C1 segment of cervical spinal cord (tissue), 14 donors: ENCODE measurements at places on chromosomes 11 and 22.

DNA sequence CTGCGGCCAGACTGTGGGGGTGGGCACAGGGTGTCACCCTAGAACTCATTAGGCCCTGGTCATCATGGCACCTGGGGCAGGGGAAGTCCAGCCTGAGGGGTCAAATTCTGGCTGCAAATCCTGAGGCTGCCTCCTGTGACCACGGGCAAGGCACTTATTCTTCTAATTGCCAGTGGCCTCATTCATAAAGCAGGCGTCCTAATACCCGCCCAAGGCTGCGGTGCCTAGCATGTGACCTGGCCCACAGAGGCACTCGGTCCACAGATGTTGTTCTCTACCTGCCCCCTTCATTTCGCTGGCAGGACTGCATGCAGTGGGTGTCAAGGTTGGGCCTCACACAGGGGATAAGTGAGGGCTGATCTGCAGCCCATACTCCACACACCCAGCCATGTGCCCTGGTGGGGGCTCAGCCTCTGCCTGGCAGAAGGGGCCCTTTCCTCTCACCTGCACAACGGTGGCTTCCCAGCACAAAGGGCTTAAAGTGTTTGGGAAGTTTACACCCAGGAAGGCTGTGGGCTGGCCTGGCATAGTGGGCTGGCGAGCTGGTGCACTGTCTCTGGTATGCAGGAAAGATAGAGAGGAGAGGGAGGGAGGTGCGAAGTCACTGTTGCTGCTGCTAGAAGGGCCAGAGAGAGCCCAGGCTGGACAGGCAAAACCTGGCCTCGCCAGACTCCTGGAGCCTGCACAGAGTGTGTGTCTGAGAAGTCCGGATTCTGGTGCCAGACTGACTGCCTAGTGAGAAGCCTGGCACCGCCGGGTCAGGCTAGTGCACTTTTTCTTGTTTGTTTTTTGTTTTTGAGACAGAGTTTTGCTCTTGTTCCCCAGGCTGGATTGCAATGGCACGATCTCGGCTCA is 3.2 kb downstream of the MPST start:
- DNase-seq: peak; percentile 12

- no peak for DNase-seq
Measured at GRCh38 chr11:88404391-88404790, 66.9 kb upstream of the CTSC start.

GRCh38 chr22:34851918-34852662 is 213.9 kb upstream of the ISX start:
- DNase-seq: no peak

GRCh38 chr22:17431179-17431578 is 61.9 kb downstream of the CECR2 start:
- no peak for DNase-seq

GRCh38 chr11:130389335-130389935 is 39.0 kb downstream of the ADAMTS8 start:
- DNase-seq: no peak

GRCh38 chr11:108697872-108698473 is 33.1 kb downstream of the DDX10 start:
- no peak for DNase-seq

GRCh38 chr22:43253839-43254238 is 66.9 kb upstream of the TTLL12 start:
- DNase-seq: no peak

- DNase-seq: no peak
Measured at GRCh38 chr11:57785072-57785471, 23.5 kb downstream of the CTNND1 start.

DNA sequence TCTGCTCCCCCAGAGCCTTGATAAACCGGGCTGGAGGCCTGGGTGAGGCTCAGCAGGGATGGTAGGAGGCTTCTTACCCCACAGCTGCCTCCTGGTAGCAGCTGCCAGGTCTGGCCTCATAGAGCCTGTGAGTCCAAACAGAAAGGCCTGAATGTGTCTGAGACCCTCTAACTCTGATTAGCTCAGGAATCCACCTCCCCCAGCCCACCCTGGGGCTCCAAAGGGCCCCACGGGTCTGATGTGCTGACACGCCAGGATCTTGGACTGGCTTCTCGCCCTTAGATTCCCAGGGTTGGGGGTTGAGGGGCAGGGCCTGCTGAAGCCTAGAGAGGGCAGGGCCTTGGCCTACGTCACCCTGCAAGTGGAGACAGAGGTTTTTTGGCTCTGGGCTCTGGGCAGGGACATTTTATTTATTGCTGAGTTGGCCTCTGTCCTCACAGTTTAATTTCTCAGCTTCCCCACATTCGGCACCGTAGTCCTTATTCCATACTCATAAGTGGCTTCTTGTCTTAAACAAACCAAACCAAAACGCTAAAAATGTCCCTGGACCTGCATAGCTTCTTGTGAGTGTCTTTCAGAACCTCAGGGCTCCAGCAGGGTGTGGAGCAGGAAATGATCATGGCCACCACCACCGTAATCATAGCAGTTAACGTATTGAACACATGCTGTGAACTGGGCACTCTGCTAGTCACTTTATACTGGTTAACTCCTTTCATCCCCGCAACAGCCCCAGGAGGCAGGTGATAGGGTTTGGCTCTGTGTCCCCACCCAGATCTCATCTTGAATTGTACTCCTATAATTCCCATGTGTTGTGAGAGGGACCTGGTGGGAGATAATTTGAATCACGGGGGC is 25.1 kb downstream of the KIAA1671 start:
- no peak for DNase-seq

DNA sequence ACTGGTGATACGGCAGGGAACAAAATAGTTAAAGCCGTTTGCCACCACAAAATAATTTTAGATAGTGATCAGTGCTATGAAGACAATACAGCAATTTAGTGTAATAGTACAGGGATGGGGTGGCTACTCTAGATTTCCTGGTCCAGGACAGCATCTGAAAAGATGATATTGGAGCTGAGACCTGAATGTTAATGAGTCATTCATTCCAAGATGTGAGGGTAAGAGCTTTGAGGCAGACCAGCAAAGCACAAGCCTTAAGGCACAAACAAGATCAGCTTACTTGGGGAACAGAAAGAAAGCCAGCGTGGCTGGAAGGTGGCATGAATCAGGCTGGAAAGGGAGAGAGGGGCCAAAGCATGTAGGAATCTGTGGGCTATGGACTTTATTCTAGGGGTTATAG is 132.3 kb downstream of the TRIM44 start:
- DNase-seq: no peak

GRCh38 chr11:3707176-3707575 is 36.0 kb upstream of the CHRNA10 start:
- DNase-seq: no peak

DNA sequence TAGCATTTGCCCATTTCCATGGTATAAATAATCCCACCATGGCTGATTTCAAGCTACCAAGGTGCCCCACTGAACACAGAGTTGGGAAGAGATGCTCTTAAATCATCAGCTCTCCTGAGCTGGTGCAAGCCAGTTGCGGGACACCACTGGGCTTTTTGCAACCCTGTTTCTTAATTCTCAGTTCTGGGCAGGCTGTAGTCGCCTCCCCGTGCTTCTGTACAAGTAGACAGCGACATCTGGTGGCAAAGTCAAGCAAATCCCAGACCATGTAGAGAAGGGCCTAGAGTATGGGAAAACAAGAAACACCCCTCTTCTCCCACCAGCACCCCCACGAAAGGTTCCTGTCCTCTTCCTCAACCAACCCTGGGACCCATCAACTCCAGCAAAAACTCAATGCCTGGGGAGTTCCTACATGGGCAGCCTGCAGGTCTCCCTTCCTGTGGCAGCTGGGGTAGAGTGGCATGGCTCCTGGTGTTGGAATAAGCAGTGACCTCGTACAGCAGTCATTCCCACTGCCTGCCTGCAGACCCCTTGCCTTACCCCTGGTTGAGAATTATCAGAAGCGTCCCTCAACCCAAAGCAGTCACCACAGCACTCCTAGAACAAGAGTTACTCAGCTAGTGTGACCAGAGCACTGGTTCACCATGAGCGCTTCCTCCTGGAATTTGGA is 68.4 kb downstream of the IGLL5 start:
- no peak for DNase-seq

- DNase-seq: no peak
Measured at GRCh38 chr11:97269527-97269926, 879.7 kb downstream of the JRKL start.

GRCh38 chr11:78109081-78110015 is 29.7 kb upstream of the NDUFC2 start:
- no peak for DNase-seq

DNA sequence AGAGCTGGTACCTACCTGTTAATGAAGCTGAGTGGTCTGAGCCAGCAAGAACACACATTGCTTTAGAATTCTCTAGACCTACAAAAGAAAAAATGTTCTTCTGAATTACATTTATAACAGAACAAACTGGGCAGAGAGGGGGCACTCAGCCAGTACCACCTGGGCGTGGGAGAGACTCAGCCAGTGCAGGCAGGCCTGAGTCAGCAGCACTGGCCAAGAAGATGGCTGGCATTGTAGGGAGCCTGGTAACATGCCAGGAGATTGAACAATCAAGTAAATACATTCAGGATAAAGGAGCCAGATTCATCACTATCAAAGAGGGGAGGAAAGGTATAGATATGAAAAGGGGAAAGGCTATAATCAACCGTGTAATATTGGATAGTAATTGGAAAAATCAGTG is 19.9 kb downstream of the SERGEF start:
- no peak for DNase-seq

- DNase-seq: no peak
Measured at GRCh38 chr11:67306769-67307544, 3.6 kb downstream of the SSH3 start.

- no peak for DNase-seq
Measured at GRCh38 chr22:22772396-22772795, 115.2 kb upstream of the IGLL5 start.

- DNase-seq: no peak
Measured at GRCh38 chr22:39603345-39603744, 32.8 kb downstream of the CACNA1I start.

DNA sequence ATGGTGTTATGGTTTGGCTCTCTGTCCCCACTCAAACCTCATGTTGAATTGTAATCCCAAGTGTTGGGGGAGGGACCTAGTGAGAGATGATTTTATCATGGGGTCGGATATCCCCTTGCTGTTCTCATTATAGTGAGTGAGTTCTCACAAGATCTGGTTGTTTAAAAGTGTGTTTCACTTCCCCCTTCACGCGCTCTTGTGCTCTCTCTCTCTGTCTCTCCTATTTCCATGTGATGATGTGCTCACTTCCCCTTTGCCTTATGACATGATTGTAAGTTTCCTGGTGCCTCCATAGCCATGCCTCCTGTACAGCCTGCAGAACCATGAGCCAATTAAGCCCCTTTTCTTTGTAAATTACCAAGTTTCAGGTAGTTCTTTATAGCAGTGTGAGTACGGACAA is 765.1 kb downstream of the KCNA4 start:
- DNase-seq: no peak

DNA sequence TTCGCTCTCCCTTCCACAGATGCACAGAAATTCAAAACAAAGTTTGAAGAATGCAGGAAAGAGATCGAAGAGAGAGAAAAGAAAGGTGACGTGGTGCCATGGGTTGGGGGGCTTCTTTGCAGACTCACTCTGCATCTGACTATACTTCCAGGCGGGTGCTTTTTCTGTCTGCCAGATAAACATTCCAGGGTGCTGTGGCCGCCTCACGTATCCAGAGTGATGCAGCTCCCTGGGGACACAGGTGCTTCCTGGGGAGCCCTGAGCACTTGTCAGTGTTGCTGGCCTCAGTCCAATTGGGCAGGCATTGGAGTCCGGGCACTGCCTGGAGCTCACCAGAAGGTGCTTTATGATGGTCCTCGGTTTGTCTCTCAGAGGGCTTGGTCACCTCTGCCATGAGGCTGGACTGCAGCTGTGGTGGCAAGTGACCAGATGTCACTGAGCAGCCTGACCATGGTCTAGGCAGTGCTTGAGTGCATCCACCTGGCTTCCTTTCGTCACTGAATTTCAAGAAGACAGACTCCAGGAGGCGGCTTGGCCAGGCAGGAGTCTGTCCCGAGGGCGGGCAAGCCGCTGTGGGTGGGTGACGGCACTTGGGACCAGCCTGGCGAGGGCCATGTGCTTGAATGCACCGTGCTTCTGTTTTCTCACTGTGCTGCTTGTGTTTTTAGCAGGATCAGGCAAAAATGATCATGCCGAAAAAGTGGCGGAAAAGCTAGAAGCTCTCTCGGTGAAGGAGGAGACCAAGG is 5.1 kb upstream of the ZDHHC8 start:
- no peak for DNase-seq

DNA sequence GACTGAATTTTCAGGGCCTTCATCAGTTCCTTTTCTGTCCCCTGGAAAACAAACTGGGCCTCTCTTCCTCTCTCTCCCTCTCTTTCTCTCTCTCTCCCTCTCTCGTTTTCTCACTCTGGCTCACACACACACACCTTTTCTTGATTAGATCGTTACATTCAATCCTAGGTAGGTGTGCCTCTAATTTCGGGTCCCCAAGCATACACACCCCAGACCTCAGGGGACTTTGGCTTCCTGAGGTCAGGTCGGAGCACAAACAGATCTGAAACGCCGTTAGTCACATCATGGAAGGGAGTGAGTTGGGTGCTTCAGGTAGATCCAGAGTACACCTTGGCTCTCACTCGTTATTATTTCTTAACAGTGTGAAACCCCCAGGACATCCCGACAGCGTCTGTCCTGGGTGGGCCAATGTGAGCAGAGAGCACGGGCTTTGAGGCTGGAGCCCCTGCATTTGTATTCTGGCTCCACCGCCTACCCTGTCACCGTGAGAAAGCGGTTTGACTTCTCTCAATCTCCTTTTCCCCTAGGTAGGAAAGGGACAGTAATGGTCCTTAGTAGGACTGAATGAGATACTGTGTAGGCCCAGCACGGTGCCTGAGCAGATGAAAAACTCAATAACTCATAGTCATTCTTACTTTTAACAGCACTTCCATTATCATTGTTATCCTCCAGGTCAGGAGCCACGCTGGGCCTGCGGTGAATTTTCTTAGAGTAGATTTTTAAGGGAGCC is 37.3 kb upstream of the POU2AF1 start:
- no peak for DNase-seq

GRCh38 chr11:92852229-92852628 is 117.2 kb upstream of the MTNR1B start:
- DNase-seq: no peak

DNA sequence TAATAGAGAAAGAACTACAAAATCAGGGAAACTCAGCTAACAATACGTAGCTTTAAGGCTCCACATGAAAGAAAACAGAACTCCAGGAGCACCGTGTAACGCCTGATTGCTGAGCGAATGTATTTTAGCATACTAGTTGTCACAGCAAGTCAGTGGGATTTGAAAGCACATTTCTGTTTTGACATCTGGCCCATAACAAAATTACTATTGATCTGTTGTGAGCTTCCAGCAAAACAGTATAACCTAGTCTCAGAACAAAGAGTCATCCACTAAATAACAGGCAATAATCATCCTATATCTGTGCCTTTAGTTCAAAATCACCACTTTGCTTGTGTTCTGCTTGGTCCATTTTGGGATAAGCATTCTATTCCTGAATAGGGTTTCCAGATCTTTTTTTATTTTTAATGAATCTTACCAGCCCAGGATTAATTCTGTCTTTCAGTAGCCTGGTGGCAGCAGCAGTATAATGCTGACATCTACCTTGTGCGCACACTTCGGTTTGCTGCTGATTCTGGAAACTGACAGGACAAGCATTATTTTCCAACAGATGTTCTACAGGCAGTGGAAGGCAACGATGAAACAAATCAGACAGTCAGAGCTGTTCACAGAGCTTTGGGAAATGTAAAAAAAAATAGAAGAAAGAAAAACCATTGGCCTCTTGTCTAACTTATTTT is 66.2 kb downstream of the CADM1 start:
- DNase-seq: no peak

GRCh38 chr11:36743039-36743438 is 145.0 kb upstream of the RAG2 start:
- no peak for DNase-seq

GRCh38 chr22:40982482-40983385 is 31.6 kb downstream of the RBX1 start:
- DNase-seq: no peak

GRCh38 chr11:122578171-122578825 is 77.2 kb upstream of the UBASH3B start:
- DNase-seq: no peak
